ENCODE measurements at places on chromosomes 4 and X.

- no peak for DNase-seq
Measured at GRCh38 chr4:8844976-8845690, 26.5 kb downstream of the HMX1 start.

GRCh38 chr4:48203819-48204218, 65.8 kb downstream of the TEC start:
- DNase-seq, result no peak

GRCh38 chr4:20532116-20532790, 168.0 kb upstream of the PACRGL start:
- DNase-seq, result no peak

- no peak for DNase-seq
Measured at GRCh38 chrX:121635141-121635540, 587.7 kb downstream of the GLUD2 start.

DNA sequence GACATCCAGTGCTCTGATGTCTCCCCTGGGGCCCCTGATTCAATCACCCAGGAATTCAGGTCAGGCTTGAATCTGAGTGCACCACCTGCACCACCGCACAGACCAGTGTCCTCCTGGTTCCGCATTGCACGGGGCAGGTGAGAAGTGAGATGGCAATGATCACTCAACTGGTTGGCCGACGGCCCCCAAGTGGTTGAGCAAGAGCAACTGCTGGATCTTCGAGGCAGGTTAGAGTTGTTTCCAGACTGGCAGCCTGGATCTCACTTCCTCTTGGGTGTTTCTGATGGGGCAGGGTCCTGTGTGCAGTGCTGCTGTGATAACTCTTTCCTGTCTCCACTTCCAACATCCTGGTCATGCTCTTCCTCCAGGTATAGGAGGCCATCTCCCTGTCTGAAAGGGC, 50.4 kb downstream of the C4orf50 start:
- DNase-seq, result no peak
